CD4-positive, alpha-beta T cell treated with Interleukin-1 beta for 1 hour (primary cell): ENCODE measurements at places on chromosomes 5 and 9.

- DNase-seq = no peak
Observed at GRCh38 chr5:173954671-173955521, 34.1 kb upstream of the C5orf47 start.

GRCh38 chr9:73179589-73179988 is 27.9 kb downstream of the ANXA1 start:
- DNase-seq = no peak

GRCh38 chr5:137730336-137730735 is 5.6 kb downstream of the KLHL3 start:
- no peak for DNase-seq

DNA sequence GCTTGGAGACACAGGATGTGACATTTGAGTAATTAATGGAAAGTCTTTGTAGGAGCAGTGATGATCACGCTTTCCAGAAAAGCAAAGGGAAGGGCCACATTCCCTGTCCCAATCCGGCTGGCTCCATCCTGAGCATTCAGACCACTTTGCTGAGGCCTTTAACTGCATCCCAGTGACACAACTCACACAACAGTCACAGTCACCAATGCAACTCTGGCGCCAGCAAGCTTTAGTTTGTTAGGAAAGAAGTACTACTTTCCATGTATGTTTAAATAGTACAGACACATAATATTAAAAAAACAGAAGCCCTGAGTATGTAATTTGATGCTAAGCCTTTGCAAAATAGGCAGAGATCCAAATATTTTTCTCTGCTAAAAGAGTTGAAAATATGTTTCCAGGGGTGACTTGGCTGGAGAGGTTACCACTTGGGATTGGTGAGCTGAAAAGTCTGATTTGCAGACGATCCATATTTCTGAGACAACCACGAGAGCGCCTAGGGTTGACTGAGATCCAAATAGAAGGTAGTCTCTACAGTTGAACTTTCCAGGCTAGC is 31.7 kb upstream of the GAS1 start:
- no peak for DNase-seq

GRCh38 chr5:109704282-109704952 is 14.7 kb downstream of the MAN2A1 start:
- DNase-seq = no peak

DNA sequence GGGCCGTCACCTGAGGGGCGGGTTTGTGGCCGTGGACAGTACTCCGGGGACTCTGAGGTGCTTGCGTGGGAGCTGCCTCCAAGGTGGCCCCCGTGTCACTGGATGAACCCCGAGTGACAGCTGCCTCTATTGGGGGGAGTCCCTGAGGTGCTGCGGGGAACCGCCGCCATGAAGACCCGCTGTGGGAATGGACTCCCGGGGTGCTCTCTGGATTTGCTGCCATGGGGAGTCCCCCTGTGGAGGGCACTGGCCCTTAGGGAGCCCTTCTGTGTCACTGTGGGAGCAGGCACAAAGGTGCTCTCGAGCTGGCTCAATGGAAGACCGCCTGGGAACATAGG is 100.2 kb upstream of the CCL21 start:
- DNase-seq = no peak

- DNase-seq = no peak
Observed at GRCh38 chr9:297104-297972, 82.7 kb downstream of the DOCK8 start.

DNA sequence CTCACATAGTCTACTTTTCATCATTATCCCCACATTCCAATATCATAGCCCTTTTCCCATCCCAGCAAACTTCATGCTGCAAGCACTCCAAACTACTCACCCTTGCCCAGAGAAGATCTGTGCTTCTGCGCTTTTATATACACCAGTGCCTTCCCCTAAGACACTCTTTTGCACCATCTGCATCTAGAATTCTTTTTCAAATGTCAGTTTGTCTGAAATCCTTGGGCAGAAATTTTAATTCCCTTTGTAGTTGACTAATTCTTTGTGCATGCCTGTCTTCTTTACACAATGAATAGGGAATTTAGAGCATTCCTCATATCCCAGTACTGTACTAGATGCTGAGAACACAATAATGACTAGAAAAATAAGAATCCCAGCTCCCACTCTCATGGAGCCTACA is 298.9 kb downstream of the KCNN2 start:
- no peak for DNase-seq

DNA sequence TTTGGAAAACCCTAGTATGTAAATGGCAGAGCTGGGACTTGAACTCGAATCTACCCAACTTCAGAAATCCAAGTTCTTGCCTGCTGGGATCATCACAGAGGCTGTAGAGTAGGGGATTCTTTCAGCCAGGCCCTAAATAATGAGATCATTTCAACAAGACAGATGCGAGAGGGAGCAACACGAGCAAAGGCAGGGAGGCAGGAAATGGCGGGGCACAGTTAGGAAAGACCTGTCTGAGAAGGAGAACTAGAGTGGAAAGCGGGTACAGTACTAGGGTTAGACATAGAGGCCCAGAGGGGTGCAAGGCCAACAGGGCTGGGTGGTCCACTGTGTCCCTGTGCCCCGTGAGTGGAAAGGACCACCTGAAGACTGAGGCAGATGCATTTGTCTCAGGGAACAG is 46.1 kb downstream of the MVB12B start:
- no peak for DNase-seq

DNA sequence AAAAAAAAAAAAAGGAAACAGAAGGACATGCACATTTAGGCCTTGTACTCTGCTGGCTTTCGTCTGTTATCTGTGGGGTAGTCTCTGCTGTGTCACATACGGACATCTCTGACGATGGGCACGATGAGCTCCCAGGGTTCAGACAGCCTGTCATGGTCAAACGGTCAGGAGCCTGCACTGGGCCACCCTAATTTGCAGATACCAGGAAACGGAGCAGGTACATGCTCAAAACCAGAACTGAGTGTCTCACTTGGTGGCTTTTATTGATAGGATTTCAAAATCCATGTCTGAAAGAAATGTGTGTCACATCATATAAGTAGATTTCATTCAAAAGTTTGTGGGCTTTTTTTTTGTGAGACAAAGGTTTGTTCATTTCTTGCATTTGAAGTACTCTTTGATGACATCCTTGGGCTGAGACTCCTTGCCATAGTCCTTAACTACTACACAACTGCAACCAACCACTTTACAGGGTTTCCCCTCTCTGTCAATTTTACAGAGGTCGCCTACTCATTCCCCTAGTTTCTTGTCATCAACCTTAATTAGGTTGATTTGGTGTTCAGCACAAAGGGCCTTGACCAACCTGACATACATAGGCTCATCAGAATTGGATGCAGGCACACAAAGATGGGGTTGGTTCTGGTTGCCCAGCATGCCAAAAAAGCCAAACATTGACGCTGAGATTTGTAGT is 9.0 kb downstream of the CKMT2 start:
- no peak for DNase-seq

DNA sequence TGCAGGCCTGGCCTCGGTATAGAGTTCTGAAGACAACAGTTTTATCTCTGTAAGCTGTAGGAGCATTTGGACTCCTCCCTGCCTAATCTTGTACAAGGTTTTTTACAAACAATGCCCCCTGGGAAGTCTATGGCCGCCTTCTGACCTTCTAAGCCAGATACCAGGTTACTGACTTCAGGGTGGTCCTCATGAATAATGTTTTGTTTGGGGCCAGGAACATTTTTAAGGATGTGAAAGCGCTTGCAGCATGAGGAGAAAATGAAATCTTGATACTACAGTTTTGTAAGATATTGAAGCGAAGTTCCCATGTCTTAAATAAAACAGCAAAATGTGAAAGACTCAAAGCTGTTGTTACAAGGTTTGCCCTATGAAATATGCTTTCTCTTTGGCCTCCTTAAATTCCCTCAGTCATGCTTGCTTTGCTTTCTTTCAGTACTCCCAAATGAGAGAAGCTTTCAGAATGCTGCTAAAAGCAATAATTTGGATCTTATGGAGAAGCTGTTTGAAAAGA is 5.2 kb downstream of the ANKDD1B start:
- no peak for DNase-seq

GRCh38 chr9:120109242-120109641 is 470.7 kb downstream of the CDK5RAP2 start:
- DNase-seq = no peak

GRCh38 chr5:138754699-138755057 is 1.5 kb downstream of the CTNNA1 start:
- no peak for DNase-seq

GRCh38 chr9:92044936-92045335 is 70.3 kb downstream of the SPTLC1 start:
- no peak for DNase-seq
